Hematopoietic multipotent progenitor cell (in vitro differentiated cells): ENCODE measurements at places on chromosomes 7 and 10.
A peak's percentile ranks its signal among the peaks of the same experiment; 100 is the strongest.

DNA sequence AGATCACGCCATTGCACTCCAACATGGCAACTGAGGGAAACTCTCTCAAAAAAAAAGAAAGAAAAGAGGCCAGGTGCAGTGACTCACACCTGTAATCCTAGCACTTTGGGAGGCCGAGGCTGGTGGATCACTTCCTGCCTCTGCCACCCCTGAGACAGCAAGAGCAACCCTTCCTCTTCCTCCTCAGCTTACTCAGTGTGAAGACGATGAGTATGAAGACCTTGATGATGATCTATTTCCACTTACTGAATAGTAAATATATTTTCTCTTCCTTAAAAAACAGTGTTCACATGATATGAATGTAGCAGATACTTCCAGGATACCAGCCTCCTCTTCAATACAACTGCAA, 2.1 kb upstream of the ZKSCAN1 start:
- DNase-seq: no peak

- no peak for DNase-seq
Measured at GRCh38 chr10:42959833-42960232, 117.0 kb upstream of the RET start.

DNA sequence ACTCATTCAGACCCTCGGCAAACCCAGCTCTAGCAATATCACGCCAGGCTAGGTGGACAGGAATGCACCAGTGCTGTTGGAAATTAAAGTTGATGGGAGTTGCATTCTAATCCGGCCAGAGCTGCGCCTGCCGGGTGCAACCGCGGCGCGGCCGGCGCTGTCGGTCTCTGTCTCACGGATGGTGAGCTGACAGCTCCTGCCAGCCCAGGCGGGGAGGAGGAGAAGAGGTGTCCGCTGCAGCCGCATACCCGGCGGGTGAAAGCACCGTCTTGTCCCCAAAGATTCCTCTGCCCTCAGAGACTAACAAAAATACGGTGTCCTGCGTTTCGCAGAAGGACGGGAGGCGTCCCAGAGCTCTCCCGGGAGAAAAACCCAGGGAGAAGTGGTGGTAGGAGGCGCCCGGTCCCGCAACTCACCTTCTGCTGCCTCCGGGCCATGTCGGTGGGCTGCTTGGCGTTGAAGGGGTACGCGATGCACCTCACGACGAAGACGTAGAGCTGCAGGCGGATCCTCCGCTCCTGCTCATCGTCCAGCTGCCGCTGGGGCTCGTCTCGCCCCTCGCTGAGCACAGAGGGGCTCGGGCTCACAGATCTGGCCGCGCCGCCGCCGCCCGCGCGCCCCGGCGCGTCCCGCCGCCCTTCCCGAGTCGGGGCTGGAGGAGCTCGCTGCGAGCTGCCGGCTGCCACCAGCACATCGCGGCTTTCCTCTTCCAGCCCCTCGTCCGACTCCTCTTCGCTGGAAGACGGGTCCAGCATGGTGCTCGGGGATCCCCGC, 490 bp downstream of the CADPS2 start:
- DNase-seq: no peak

DNA sequence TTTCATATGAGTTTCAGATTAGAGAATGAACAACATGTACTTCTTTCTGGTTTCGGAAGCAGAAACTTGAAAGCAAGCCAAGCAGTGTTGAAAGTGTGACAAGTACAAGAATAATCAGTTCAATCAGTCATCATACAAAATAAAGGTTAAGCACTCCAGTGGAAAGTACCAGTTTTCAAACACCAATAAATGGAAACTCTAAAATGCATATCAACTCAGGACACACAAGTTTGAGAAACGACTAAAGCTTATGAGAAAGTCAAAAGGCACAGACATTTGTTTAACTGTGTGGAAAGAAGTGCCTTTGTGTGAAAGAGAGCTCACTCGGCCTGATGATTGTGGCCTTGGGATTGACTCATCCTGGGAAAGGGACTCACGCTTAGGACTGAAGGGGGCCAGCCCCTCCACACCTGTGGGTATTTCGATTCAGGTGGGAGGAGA, 60.6 kb upstream of the AKR1C1 start:
- no peak for DNase-seq

- DNase-seq: no peak
Measured at GRCh38 chr7:4233621-4234497, 448.2 kb upstream of the FOXK1 start.

DNA sequence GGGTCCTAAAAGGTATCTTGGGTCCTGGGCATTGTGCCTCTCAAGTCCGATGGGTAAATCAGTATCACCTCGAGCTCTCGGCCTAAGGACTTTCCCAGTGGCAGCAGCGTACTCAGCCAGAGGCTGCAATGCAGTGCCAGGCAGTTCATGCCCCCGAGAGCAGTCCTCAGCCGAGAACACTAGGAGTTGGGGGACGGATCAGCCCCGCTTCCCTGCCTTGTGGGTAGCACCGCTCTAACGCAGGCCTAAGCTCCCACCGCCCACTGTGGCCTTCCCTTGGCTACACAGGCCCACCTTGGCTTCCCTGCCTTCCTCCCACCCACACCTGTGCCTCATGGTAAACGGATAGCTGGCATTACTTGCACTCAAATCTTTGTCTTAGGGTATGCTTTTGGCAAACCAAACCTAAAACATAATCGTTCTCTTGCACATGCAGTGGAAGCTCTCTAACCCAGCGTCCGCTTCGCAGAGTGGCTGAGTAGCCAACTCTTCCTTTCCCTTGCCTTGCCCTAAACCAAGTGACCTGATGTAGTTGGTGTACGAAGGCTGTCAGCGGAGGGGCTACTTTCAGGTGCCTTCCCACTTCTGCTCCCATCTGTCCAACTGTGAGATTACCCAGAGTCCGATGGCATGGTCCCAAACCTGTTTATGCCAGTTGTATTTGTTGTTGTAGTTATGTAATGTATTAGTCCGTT, 73.2 kb upstream of the CHST15 start:
- no peak for DNase-seq

GRCh38 chr7:127831318-127832219, 179.6 kb downstream of the SND1 start:
- DNase-seq: no peak

DNA sequence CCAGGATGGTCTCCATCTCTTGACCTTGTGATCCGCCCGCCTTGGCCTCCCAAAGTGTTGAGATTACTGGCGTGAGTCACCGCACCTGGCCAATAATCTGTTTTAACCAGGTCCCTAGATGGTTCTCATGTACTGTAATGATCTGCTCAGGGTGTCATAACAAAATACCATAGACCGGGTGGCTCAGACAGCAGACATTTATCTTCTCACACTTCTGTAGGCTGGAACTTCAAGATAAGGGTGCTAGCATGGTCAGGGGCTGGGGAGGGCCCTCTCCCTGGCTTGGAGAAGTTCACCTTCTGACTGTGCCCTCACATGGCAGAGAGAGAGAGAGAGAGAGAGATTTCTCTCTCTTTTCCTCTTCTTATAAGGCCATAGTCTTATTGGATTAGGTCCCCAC, 279.4 kb upstream of the LYZL1 start:
- no peak for DNase-seq

DNA sequence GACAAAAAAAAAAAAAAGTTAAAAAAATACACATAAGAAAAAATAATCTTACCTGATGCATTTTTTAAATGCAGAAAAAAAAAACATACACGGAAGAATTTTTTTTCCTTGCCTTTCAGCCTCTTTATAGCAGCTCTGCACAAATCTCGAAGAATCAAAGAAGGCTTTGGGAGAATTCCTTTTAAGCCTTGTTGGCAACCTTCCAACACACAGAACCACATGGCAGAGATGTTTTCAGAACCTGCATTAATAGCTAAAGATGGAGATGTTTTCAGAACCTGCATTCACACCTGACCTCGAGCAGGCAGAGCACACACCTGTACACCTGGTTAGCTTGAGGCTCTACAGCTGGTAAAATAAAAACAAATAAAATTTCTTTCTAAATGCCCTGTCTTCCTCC, 65.6 kb downstream of the DOCK4 start:
- DNase-seq: no peak

DNA sequence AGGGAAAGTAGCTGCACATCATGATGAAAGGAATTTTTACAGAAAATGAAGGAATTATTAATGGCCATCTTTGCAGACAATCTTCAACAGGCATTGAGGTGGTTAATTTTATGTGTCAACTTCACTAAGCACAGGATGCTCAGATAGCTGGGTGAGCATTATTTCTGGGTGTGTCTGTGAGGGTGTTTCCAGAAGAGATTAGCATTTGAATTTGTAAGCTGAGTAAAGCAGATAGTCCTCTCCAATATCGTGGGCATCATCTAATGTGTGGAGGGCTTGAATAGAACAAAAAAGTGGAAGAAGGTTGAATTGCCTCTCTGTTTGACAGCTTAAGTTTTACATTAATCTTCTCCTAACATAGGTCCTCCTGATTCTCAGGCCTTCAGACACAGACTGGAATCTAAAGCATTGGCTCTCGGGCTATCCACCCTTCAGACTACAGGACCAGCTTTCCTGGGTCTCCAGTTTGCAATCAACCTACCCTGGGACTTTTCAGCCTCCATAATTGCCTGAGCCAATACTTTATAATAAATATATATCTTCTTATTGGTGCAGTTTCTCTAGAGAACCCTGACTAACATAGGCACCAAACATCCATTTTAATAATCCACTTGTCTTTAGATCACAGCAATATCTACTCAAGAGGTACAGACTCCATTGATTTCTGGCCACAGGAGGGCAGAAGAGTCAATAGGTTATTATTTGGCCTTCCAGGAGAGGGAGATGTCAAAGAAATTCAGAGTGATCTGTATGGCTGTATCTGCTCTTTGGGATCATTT, 10.5 kb upstream of the CRPPA start:
- DNase-seq: peak; percentile 75

- peak; percentile 81 for DNase-seq
Measured at GRCh38 chr7:47179812-47180515, 401.9 kb downstream of the TNS3 start.

DNA sequence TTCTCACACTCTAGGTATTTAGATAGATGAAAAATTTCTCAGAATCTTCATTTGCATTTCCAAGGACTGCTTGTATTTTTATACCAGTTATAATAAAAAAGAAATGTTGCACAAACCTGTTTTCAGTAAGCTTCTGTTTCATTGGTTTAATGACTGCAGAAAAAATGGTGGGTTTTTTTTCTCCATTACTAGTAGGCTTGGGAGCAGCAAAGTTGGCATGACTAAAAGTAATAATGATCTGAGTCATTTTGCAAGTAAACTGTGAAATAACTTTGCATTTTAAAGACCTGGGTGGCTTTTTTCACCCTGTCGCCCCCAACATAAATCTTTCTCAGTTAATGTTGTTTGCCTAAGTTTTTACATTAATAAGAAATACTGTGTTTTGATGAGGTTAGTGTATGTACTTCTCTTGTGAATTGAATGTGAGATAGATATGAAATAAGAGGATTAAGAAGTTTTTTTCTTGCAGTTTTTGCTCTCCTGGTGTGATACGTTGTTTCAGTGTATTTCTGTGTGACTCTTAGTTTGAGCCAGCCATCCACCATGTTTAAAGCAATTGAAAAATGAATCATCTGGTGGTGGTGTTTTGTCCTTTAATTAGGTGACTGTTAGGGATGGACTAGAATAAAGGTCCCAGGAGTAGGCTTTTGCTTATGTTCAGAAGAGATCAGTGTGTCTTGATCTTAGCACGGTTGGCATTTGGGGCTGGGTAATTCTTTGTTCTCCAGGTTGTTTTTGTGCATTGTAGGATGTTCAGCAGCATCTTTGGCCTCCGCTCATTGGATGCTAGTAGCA, 1.8 kb downstream of the GNAI1 start:
- no peak for DNase-seq

DNA sequence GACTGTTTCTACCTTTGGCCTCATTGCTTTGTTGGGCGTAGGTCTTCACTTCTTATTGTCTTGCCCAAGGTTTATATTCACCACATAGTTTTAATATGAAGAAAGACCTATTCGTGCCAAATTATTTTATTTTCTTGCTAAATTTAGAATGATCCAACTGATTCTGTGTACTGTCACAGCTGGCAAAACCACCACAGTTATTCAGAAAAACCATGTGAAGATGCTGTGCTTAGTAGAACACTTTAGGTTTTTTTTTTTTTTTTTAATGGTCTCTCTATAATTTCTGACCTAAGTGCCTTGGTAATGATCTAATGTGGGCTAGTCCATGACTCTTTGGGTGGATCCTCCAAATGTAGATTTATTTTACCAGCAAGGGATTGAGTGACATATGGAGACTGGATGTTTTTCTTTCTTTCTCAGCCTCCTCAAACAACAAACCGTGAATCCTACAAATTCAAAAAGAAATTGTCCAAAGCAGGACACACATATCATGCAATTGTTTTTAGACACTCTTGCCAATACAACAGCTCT, 243.8 kb downstream of the DYNC1I1 start:
- no peak for DNase-seq

DNA sequence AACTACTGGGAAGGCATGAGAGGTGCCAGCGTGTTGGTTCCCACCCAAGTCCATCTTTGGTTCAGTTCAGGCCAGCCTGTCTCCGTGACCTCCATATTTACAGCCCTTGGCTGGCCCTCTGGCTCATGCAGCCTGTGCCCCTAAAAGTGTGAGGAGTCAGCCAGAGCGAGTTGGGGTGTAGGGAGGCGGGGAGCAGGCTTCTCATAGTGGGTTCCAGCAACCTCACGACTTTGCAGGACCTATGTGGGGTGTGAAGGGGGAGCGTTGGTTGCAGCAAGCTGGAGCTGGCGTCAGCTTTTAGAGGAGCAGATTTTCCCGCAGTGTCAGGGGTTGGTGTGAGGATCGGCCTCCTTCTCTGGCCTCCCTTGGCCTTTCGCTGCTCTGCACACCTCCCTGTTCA, 9.8 kb downstream of the TSPAN14 start:
- DNase-seq: no peak

DNA sequence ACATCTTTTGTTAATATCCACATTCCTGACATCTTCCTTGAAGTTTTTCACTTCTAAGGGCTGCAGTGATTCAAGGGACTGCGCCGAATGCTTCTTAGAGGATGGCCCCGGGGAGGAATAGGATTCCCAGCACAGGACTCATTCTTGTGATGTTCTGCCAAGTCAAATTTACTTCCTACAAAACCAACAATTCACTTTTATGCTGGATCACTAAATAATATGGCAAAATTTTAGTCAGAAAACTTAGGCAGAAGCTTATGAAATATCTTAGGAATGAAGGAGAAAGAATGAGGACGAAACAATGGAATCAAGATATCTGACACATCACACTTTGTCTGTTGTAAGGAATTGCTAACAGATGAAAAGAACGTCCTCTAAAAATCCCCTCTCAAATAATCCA, 151.5 kb downstream of the JAZF1 start:
- DNase-seq: no peak

DNA sequence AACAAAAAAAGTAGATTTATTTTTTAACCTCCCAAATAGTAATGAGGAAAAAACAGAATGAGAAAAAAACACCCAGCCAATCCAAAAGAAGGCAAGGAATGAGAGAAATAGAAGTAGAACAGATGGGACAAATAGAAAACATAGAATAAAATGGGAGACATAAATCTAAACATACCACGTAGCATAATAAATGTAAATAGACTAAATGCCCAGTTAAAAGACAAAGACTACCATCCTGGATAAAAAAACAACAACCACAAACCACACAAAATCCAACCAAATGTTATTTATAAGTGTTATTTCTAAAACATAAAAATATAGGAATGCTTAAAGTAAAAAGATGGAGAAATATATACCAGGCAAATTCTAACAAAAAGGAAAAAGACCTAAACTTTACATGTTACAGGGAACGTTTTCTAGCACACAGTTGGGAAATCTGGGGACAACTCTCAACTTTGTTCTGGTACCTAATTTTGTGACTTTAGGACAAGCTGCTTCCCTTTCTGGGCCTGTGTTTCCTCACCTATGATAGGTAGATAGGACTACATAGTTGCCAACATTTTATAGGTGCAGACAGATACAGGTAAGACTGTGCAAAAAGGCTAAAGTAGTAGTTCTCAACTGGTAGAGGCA, 98.4 kb downstream of the SPDYE5 start:
- DNase-seq: no peak
